Activated CD8-positive, alpha-beta memory T cell treated with anti-CD3 and anti-CD28 coated beads for 4 hours (primary cell): ENCODE measurements at places on chromosomes 3 and 15.

- DNase-seq: no peak
Measured at GRCh38 chr3:15324379-15324808, 8.0 kb downstream of the SH3BP5 start.

GRCh38 chr3:184145111-184145524 lies 10.0 kb downstream of the EIF2B5 start:
- no peak for DNase-seq

DNA sequence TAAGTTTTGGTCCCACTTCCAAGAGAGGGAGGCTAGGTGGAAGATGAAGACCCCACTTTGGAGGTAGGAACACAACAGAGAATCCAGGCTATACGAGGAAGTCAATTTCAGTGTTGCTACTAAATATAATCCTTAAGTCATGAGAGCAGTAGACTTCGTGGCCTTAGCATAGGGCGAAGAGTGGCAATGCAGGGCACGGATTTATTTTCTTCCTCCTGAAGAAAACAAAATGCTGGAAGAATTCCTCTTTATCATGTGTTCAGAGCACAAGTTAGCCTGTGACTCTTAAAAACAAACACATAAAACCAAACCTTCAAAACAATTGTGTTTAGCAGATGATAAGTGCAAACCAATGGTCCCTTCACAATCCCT lies 19.4 kb downstream of the BCL2L10 start:
- DNase-seq: no peak

GRCh38 chr3:75015280-75015679 lies 400.8 kb upstream of the CNTN3 start:
- no peak for DNase-seq

DNA sequence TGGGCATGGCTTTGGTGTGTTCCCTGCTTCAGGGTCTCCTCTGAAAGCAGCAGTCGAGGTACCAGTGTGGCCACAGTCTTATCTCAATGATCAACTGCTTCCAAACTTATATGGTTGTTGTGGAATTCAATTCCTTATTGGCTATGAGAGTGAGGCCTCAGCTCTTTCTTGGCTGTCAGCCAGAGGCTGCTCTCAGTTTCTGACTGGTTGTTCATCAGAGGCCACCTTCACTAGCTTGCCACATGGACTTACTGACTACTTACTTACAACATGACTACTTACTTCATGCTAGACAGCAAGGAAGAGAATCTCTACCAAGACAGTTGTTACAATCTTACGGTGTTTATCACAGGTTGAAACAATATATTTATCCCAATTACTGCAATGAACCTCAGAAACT lies 789.2 kb downstream of the DIPK2A start:
- no peak for DNase-seq

- no peak for DNase-seq
Measured at GRCh38 chr15:100932676-100933348, 13.7 kb downstream of the LRRK1 start.

- no peak for DNase-seq
Measured at GRCh38 chr3:99543796-99544195, 94.6 kb upstream of the COL8A1 start.

- DNase-seq: no peak
Measured at GRCh38 chr3:57999417-58000115, 8.7 kb upstream of the FLNB start.

DNA sequence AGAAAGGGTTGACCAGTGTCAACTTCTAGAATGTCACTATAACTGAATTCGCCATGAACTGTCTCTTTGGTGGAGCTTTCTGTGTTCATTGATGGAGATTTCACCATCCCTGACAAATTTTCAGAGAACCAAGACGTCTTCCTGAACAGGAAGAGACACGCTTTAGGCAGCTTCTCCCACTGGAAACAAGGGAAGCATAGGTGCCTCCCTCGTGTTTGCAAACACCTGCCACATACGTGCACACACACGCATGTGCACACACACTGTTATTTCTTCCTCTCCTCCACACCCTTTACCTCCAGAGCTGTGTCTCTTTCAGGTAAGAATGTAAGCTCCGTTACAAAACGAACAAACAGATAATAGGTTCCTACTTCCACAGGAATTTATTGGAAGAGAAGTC lies 15.6 kb downstream of the ARRDC4 start:
- no peak for DNase-seq

- DNase-seq: no peak
Measured at GRCh38 chr3:138367326-138367850, 19.0 kb downstream of the MRAS start.

GRCh38 chr15:74136814-74137536 lies 6.6 kb downstream of the ISLR2 start:
- no peak for DNase-seq
